ENCODE measurements at places on chromosomes 13 and 19. TPM values are rescaled to one million over a fixed set of nuclear protein-coding genes. Genes with fewer than 3 reads are reported as not detected.
A peak's percentile ranks its signal among the peaks of the same experiment; 100 is the strongest.

DNA sequence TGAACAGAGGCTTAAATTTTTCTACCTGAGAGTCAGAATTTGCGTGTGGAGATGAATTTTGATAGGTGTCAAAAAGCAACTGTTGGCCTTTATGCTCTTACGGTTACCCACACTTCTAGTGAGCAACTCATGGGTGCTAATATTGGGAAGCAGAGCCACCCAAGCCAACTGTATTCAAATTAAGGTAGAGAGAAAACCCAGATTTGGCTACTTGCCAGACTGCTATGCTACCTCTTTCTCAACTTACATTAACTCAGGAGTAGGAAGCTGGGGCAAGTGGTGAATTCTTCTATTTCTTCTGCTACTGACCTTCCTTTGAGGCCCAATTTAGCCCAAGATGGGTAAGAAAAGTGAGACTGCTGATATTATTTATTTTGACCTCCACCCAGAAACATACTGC, 83.9 kb downstream of the OLFM4 start:
- no peak for DNase-seq

- no peak for DNase-seq
Observed at GRCh38 chr13:27822873-27823311, 30.6 kb downstream of the GSX1 start.

DNA sequence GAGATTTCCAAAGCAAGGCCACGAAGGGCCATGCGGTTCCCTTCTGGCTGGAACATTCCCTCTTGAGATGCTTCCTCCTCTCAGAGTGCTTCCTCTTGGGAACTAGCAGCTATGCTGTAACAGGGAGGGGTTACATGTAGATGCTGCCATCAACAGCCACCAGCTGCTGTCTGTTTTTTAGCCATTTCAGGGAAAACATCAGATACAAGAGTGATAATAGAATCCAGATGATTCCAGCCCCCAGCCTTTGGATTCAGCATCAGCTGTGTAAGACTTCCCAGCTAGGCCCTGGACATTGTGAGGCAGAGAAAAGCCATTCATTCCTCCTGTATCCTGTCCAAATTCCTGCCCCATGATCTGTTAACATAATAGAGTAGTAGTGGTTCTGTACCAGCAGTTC, 8.2 kb upstream of the ZNF177 start:
- no peak for DNase-seq

DNA sequence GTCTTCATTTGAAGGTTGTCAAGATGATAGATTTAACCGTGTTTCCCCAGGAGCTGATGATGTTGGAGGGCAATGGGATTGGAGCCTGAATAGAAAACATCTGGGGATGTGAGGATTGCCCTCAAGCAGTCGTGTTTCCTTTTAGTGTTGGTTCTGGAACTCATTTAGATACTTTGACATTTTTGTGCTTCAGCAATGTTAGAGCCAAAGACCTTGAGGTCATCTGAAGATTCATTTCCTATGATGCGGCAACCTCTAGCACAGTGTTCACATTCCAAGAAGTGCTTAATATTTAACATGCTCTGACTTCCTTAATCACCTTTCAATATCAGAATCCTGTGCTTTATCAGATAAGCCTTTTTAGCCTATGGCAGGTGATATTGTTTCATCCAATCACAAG, 82.7 kb downstream of the SLC10A2 start:
- DNase-seq, result no peak

GRCh38 chr19:30092721-30093569, 150.9 kb downstream of the URI1 start:
- DNase-seq, result no peak

GRCh38 chr19:10270180-10270615, 722 bp upstream of the ICAM1 start:
- peak; percentile 89 for DNase-seq

GRCh38 chr19:44611812-44612295, 1.5 kb upstream of the IGSF23 start:
- DNase-seq, result no peak

The SIGLEC12 gene
- total RNA-seq, result not detected

DNA sequence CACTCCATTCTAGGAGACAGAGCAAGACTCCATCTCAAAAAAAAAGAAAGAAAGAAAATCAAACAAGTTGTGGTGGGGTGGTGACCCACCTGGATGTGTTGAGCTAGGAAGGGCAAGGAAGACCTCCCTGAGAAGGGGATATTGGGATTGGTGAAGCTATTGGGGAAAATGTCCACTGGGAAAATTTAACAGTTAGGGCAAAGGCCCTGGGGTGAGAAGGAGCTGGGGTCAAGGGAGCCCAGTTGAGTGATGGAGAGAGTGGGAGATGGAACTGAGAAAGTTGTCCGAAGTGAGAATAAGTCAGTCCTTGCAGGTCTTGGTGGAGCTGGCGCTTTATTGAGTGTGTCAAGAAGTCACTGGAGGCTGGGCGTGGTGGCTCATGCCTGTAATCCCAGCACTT, 5.9 kb downstream of the SERTAD3 start:
- no peak for DNase-seq

DNA sequence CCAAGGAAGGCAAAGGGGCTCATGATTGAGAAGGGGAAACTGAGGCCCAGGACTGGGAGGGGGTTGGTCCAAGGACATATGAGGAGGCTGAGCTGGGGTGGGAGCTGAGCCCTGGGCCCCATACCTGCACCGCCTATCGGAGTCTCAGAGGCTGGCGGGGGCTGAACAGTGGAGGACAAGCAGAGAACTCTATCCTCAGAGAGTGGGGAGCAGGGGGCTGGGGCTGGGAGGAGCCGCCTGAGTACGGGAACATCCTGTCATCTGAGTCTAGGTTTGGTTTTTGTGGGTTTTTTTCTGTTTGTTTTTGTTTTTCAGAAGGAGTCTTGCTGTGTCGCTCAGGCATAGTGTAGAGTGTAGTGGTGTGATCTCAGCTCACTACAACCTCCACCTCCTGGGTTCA, 6.2 kb downstream of the ARRDC2 start:
- no peak for DNase-seq

GRCh38 chr13:105665284-105665683, 870.2 kb downstream of the EFNB2 start:
- no peak for DNase-seq

DNA sequence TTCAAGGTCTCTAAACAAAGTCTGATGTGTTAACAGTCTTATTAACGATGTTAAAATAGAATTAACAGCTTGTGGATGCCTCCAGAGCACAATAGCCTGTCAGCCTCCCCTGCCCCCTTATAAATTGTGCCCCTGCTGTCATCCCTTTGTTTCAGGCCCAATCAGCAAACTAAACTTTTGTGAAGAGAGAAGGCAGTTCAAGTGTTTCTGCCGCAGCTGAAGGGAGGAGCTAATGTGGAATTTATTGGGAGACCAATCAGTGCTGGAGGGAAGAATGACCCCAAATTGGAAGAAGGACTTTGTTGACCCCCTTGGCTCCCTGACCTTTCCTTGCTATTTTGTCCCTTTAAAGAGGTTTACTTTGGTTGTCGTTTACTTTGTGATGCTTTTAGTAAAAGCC, 160.5 kb downstream of the TM9SF2 start:
- DNase-seq, result no peak

DNA sequence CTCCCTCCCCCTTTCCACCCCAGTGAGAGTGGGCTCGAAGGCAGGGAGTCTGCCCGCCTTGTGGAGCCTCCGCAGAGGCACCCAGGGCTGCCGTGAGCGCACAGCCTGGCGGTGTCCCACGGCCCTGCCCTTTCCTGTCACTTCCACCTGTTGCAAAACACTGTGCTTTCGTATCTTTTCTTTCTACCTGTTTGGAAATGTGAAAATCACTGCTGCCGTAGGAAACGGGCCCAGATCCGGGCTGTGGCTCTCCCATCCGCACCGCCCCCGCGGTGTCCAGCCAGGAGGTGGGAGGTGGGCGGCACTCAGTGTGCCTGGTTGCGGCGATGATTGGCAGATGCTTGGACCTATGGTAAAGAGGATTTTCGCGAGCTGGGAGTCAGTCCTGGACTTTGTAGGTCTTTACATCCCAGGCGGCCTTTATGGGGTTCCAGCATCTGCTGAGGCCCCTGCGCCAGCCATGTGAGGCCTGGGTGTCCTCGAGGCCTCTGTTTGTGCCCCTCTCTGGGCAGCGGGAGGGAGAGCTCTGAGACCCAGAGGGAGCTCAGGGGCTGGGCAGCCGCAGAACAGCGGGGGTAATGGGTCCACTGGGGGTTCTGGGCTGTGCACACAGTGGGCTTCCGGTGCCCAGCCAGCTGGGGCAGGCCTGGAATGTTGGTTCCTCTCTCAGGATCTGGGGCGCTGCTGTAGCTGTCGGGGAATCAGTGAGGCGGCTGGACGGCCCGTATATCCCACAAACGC, 6.1 kb downstream of the STK11 start:
- DNase-seq, result peak; percentile 43

GRCh38 chr13:46295491-46296114, 83.9 kb downstream of the LRRC63 start:
- DNase-seq, result peak; percentile 43

GRCh38 chr13:101309014-101309619, 107.2 kb downstream of the NALCN start:
- no peak for DNase-seq

The ICAM1 gene
- total RNA-seq, result 6.4 TPM

GRCh38 chr13:28716511-28716910, 2.3 kb downstream of the SLC46A3 start:
- DNase-seq, result no peak

DNA sequence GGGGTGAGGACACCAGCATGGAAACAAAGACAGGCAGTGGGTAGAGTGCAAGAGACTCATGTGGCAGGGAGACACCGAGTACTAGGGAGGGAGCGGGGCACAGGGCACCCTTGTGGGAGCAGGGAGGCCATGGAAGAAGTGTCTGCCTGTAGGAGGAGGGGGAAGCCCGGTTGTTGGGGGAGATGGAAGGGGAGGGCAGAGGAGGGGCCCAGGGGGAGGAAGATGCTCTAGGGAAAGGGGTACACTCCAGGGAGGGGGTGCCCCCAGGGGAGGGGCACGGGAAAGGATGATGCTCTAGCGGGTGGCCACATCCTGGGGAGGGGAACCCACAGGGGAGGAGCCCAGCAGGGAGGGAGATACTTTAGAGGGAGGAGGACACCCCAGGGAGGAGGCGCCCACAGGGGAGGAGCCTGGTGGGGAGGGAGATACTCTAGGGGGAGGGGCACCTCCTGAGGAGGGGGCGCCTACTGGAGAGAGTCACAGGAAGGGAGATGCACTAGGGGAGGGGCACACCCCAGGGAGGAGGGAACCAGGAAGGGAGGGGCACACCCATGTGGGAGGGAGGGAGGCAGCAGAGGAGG, 24.9 kb downstream of the CPAMD8 start:
- DNase-seq, result peak; percentile 56

GRCh38 chr19:4737955-4738600, 14.4 kb upstream of the DPP9 start:
- no peak for DNase-seq

The EBI3 gene
- total RNA-seq, result 0.51 TPM

The ADGRE2 gene
- total RNA-seq, result 0.54 TPM

DNA sequence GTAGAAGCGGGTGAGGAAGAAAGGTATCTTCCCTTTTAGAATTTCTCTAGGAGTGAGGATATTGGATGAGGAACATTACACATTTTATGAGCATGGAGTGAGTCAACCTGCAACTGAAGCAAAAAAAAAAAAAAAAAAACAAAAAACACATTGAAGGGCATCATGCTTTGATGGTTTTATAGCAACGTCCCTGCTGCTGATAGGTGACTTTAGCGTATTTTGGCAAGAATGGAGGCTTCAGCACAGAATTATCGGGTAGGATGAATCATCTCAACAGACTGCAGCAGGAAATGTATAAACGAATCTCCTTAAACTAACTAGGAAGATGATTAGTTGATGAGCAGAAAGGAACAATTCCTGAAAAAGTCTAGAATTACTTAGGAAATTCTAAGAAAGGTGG, 1359.6 kb upstream of the ATXN8OS start:
- DNase-seq, result no peak

DNA sequence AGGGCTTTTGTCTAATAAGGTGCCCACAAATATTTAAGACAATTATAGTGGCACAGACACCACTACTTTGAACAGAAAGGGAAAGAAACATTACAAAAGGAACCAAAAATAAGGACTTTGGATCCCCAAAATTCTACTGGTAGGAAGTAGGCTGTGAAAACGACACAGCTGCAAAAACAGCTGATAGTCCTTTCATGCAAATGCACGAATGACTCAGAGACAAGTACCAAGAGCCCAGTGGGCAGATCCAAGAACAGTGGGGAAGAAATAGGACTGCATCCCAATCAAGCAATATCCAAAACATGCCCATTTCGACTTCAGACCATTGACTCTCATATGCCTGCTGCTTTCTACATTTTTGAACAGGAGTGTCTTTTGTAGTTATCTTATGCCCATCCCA, 269.4 kb upstream of the NBEA start:
- DNase-seq, result no peak

GRCh38 chr19:37961198-37961597, 54.2 kb downstream of the SIPA1L3 start:
- no peak for DNase-seq

The MAST1 gene
- total RNA-seq, result not detected

GRCh38 chr13:59319276-59319675, 844.5 kb downstream of the DIAPH3 start:
- no peak for DNase-seq

DNA sequence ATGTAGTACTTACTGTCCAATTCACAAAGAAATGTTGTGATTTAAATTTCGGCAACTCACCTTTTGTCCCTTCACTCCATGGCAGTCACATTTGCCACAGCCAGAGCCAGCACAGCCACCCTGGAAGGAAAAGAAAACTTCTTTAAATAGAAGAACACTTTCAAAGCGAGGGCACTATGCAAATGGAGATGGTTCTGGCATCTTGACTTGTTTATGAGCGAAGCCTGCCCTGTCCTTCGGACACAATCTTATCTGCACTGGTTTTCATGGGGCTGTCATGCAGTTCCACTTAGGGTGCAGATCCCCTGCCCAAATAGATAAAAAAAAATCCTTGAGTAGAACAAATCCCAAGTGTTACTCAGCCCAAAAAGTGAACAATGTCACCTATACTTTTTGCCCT, 64.3 kb downstream of the COL4A1 start:
- DNase-seq, result no peak

The SPTBN4 gene
- total RNA-seq, result 4.5 TPM

DNA sequence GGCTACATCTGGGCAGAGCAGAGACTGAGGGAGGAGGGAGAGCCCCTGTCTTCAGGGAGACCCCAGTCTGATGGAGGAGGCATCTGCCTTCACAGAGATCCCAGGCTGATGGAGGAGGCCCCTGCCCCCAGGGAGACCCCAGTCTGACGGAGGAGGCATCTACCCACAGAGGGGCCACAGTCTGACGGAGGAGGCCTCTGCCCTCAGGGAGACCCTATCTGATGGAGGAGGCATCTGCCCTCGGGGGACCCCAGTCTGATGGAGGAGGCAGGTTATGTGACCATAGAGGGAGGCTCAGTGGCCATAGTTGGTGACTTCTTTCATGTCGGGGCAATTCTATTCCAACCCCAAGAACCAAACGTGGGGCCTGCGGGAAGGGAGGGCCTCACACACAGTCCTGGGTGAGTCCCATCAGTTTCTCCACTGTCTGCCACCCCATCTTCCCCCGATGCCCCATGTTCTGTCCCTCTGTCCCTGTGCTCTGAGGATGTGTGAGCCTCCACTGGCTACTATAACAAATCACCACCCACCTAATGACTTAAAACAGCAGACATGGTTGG, 14.3 kb downstream of the MISP start:
- DNase-seq, result no peak

Data from Right ventricle myocardium superior (tissue), 1 donor.